NCI-H146 (cell line): ENCODE measurements at places on chromosomes 11 and 22.

DNA sequence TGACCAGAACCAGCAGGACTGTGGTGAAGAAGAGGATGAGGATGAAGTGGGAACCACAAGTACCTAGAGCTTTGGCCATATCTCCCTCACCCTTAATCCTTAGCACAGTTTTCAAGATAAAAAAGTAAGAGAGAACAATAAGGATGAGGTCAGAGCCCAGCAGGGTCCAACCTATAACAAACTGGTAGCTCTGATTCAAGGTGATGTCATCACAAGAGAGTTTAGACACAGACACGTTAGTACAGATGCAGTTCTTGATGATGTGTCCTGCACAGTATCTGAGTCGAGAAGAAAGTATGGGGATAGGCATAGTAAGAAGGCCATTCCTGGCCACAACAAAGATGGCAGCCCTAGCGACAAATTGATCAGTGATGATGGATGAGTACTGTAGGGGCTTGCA lies 586 bp downstream of the OR56A5 start:
- DNase-seq: no peak

DNA sequence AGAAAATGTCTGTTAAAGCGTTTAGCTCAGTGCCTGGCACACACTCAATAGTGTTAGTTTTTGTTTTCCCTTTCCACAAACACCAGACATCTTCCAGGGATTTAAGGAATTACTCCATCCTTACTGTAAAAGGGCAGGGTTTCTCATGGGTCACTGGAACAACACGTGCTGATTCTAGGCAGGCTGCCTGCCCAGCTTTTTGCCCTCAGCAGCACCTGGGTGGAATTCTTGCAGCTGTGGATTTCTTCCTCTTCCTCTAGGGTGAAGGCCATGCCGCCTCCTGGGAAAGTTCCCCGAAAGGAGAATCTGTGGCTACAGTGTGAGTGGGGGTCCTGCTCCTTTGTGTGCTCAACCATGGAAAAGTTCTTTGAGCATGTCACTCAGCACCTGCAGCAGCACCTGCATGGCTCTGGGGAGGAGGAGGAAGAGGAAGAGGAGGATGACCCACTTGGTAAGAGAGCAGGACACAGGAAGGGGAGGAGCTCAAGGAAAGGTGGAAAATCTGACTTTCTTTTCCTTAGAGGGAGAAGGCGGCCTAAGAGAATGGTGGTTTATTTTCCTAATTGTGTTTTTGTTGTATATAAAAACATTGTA lies 5.4 kb downstream of the HINFP start:
- DNase-seq: no peak

GRCh38 chr22:32240461-32240860 lies 14.7 kb downstream of the SLC5A4 start:
- no peak for DNase-seq

- DNase-seq: peak; percentile 36
Observed at GRCh38 chr11:59207988-59208451, 4.7 kb downstream of the MPEG1 start.

DNA sequence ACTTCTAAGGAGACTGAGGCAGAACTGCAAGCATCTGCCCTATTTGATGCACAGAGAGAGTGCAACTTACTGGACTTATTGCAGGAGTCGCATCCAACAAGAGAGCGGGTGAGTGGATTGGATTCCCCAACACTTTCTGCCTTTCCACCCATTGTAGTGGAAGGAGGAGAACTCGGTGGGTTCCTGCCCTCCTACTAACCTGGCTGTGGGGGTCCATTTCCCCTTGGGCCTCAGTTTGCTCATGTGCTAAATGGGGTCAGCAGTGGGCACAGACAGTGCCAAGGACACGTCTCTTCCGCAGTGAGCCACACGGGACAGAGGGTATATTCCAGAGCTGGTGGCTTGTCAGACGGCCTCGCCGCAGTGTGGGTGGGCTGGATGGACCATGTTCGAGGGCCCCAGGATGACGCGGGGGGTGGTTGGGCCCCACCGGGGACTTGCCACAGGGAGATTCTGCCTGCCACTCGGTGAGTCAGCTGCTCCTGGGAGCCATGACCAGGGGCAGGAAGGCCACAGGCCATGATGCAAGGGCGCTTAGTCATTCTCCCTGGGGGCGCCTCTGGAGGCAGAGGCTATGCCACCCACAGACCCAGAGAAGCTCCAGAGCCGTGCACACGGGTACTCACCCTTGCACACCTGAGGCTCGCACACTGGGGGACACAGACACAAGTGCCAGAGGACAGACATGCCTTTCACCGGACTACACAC lies 8.2 kb downstream of the ALX4 start:
- DNase-seq: no peak

- no peak for DNase-seq
Observed at GRCh38 chr11:131301306-131301705, 69.1 kb upstream of the NTM start.

GRCh38 chr11:19410032-19410431 lies 169.3 kb upstream of the E2F8 start:
- DNase-seq: no peak

- no peak for DNase-seq
Observed at GRCh38 chr11:36019722-36020121, 75.9 kb downstream of the LDLRAD3 start.

DNA sequence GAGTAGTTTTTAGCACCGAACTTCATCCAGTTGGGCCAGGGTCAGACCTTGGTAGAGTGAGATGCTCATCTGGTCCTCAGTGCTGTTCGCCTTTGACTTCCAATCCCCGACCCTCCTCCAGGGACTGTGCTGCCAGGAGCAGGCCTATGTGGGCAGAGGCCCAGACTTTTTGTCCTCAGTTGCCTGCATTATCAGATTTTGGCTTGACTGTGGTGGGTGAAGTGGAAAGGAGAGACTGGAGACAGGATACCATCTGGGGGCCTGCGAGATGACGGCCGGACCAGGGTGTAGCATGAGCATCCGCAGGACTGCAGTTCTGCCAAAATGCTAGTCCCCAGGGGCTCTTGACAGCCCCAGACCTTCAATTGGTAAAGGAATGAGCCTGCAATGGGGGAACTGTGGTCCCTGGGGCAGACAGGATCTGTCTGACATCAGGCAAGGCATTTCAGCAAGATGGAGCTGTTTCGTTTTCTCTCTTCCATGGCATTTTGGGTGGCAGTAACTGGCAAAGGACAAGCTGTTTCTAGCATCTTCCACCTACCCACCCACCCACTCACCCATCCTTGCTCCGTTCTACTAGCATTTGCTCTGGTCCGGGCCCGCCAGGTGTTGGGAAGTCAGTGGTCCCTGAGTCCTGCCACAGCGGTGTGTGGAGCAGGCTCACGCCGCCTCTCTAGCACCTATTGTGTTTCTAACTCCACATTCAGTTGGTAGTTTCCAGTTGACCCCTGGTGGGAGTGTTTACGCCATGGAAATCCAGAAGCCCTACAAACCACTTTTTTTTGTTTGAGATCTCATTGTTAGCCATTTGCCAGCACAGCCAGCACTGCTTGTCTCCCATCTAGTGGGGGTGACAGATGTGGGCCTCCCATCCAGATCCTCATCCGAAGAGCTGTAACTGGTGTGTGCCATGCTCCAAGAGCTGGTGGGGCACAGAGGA lies 53.5 kb downstream of the OTOG start:
- DNase-seq: peak; percentile 16

DNA sequence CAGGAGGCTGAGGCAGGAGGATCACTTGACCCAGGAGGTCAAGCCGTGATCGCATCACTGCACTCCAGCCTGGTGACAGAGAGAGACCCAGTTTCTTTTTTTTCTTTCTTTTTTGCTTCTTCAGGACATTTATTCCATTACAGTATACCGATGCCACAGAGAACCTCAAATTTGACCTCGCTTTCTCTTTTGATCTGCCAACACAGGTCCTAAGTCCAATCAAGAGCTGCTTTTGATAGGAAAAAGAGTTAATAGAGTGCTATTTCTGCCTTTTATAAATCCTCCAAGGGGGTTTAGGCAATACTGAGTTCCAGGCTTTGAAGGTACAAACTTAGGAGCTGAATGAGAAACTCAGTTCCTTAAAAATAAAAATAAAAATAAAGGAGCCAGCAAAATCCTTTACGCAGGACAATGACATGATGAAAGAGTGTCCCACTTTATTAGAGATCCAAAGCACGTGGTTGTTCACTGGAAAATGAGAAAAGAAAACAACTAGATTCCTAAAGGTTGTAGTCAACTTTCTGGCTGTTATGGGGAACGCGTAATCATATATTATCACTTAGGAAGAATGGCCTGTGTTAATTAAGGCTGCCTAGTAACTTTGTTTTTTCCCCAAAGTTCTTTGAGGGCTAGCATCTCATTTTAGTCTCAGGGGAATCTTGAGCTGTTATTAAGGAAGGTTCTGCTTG lies 27.2 kb downstream of the FADD start:
- DNase-seq: no peak
